KG1 (cell line): ENCODE measurements at places on chromosomes 7 and 10.

- no peak for DNase-seq
These were observed 16.3 kb downstream of the OR2AE1 start for GRCh38 chr7:99860281-99861127.

GRCh38 chr10:26824015-26824690 lies 36.6 kb downstream of the ABI1 start:
- no peak for DNase-seq

GRCh38 chr7:27547401-27547800 lies 115.3 kb downstream of the HIBADH start:
- DNase-seq = no peak

DNA sequence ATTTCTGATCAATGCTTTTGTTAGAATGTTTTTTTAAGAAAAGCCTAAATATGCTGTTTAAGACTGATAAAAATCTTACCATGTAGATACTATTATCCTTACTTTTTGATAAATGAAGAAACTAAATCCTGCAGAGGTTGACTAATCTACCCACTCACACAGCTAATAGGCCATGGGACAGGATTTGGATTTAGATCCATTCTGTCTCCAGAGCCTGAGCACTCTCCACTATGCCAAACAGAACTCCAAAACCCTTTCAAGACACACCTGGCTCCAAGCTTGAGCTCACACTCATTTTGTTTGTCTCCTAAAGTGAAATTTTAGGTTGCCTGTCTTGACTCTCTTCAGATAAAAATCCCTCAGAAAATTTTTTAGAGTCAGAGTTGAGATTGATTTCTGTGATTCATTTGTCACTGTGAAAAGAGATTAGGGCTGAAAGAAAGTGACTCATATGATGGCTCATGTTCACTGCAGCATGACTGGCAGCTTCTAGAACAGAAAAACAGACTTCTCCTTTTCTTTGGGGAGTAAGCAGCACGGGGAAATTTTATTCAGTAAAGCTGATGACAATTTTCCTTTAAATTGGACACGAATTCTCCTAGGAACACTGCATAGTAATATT lies 132.3 kb upstream of the POT1 start:
- no peak for DNase-seq

- peak; percentile 47 for DNase-seq
These were observed 277.6 kb downstream of the GATA3 start for GRCh38 chr10:8331896-8332729.

DNA sequence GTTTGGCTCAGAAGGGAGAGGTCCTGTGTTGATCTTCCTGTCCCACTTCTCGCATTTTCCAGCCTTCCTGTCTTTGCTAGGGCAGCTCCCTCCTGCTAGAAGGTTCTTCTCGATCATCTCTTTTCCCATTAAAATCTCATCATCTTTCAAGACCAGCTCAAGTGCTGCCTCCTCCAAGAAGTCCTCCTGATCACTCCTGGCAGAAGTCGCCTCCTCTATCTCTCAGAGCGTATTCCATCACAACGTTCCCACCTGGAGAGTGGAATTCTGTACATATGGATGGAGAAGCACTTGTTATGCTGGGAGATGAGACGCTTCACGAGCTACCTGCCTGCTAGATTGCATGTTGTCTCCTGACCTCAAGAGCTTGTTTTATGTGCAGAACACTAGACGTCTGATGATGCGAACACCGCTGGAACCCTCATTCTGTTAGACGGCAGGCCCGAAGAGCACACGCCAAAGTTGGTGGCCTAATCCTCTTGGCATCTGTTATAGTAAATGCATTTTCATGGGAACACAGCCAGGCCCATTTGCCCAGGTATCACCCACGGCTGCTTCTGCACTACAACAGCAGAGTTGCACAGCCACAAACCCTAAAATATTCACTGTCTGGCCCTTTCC lies 68.0 kb upstream of the INSIG1 start:
- no peak for DNase-seq

DNA sequence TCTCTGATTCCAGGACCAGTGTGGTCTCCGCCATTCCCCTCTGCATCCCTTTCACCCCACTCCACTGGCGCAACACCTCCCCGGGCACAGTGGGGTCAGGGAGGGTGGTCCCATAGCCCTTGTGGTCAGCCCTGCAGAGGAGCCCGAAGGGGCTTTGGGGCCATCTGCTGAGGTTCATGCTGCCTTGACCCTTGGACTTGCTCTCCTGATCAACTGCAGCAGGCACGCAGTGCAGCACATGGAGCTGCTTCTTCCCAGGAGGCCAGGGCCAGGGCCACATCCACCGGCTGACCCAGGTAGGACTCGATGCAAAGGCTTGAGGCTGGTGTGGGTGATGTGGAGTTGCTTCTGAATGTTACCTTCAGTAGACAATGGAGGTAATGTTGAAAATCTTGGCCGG lies 35.1 kb downstream of the PDIA4 start:
- no peak for DNase-seq

DNA sequence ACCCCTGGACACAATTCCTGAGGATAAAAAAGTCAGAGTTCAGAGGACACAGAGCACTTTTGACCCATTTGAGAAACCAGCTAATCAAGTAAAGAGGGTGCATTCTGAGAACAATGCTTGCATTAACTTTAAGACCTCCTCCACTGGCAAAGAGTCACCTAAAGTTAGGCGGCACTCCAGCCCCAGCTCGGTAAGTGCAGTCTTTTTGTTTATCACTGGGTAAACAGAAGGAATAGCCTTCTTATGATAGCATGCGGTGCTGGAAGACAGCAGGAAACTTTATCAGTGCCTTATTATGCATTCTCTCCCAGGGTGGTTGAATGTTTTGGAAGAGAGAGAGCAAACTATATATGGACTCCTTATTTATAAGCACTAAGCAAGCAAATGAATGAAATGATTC lies 130.5 kb downstream of the CDK14 start:
- no peak for DNase-seq

GRCh38 chr7:421136-421991 lies 98.3 kb downstream of the PDGFA start:
- no peak for DNase-seq

- no peak for DNase-seq
These were observed 463.6 kb downstream of the PLXNA4 start for GRCh38 chr7:132112657-132113056.

GRCh38 chr7:54679490-54679817 lies 79.6 kb downstream of the SEC61G start:
- no peak for DNase-seq

- DNase-seq = no peak
These were observed 347.8 kb downstream of the ETV1 start for GRCh38 chr7:13641714-13642113.

- DNase-seq = no peak
These were observed 15.4 kb downstream of the OGDHL start for GRCh38 chr10:49746626-49747302.

GRCh38 chr10:114911052-114911711 lies 26.8 kb upstream of the TRUB1 start:
- no peak for DNase-seq

DNA sequence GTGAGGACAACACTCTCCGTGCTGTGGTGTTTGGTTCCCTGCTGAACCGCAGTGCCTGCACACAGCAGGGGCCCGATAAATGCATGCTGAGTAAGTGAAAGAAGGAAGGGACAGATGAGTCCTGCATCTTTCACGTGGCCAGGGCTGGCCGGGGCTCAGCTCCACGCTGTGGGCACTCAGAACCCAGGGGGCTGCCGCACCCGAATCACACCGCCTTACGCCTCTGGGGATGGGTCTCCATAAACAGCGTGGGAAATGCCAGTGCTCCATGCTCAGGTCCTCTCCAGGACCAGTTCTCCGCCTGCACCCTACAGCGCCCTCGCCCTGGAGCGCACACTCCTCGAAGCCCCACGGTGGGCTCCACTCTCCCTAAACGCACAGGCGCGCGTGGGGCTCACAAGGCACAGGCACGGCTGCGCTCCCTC lies 38.1 kb downstream of the RASGEF1A start:
- DNase-seq = no peak

DNA sequence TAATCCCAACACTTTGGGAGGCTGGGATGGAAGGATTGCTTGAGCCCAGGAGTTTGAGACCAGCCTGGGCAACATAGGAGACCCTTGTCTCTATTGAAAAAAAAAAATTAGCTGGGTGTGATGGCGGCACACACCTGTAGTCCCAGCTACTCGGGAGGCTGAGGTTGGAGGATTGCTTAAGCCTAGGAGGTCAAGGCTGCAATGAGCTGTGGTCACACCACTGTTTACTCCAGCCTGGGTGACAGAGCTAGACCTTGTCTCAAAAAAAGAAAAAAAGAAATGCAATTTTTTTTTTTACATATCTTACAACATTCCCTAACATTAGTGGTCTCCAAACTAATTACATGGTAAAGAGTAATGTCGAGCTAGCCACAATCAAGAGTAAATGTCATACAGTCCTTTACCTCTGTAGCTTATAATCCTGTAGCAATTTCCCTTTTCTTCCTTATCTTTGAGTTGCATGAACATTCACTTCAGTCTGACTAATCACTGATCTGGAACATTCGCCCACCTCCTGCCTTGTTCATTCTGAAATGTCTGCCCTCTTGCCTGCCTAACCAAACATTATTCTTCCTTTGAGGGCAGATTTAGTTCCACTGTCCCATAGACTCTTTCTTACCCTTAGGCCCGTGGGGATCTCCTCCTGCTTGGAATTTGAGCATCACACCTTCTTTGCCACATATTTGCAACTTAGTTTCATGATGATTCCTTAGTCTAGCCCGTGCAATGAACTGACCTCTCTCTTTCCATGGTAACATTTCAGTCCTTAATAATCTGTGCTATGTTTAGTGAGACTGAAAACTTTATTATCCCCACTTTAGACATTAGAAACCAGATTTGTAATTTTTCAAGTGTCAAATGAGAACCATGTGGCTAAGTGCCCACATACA lies 4.8 kb upstream of the VCL start:
- no peak for DNase-seq

DNA sequence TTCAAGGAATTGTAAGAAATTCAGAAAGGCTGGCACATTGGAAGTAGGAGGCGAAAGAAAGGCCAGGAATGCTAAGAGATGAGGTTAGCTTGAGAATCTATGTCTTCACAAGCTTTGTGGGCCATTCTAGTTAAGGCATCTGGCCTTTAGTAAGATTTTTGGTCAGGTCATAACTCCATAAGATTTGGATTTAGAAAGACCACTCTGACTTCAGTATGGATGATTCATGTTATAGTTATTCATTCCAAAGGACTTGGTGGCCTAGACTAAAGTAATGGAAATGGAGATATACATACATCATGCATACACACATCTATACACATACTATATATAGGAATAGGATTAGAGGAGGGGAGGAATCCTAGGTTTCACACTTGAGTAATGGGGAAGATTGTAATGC lies 77.5 kb downstream of the SEPTIN7 start:
- no peak for DNase-seq

- no peak for DNase-seq
These were observed 61.1 kb downstream of the VWA2 start for GRCh38 chr10:114300036-114300645.

DNA sequence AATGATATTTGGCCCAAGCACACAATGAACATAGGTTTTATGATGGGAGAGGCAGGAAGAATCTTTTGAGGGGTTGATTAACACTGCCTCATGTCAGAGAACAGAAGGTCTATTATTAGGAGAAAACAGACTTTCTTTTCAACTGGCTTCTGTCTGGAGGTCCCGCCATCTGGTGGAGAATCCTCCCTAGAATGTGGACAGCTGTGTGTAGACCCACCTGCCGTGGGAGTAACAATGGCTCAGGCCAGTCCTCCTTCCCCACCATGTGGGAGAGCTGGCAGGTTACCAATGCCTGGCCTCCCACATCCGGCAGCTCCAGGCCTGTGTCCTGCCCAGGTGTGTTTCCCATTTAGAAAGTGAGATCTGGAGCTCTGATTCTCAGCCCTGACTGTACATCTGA lies 70.4 kb upstream of the AOAH start:
- DNase-seq = no peak

GRCh38 chr7:101333912-101334311 lies 12.3 kb upstream of the IFT22 start:
- no peak for DNase-seq

GRCh38 chr10:59807629-59808620 lies 54.7 kb upstream of the MRLN start:
- DNase-seq = no peak

- no peak for DNase-seq
These were observed 176.9 kb downstream of the TCERG1L start for GRCh38 chr10:131134651-131135050.

DNA sequence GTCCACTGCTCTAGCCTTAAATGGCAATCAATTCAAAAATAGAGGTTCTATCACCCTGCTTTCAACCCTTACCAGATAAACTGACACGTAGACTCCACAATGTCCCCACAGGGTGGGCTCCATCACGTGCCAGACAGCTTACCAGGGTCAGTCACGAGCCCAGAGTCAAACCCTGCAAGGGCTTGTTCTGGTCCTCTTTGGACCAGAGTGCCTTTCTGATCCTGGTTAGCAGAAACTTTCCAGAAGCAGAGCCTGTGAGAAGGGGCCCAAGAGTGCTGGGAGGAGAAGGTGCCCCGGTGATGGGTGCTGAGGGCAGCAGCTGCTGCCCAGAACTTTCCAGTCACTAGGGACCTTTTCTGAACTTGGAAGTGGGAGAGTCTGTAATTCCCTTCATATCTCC lies 354 bp upstream of the GIMAP5 start:
- DNase-seq = no peak

- no peak for DNase-seq
These were observed 114.9 kb downstream of the MGMT start for GRCh38 chr10:129581827-129582411.

- DNase-seq = no peak
These were observed 246.2 kb upstream of the AKR1E2 start for GRCh38 chr10:4579844-4580243.

- DNase-seq = no peak
These were observed 70.0 kb upstream of the ZMIZ2 start for GRCh38 chr7:44678471-44679179.

- DNase-seq = no peak
These were observed 245.1 kb downstream of the CHCHD3 start for GRCh38 chr7:132836746-132837145.

DNA sequence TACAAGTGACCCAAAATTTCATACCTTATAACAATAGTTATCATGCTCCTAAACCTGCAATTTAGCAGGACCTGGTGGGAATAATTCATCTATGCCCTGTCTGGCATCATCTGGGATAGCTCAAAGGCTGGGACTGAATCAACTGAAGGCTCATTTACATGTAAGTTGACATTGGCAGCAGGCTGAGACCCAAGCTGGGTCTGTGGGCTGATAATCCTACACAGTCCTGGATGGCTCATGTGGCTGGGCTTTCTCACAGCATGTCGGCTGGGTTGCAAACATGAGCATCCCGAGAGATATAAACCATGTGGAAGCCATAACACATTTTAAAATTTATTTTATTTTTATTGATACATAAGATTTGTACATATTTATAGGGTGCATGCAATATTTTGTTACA lies 19.5 kb upstream of the ABCB5 start:
- DNase-seq = no peak
